ENCODE measurements at places on chromosomes 2 and 18.

DNA sequence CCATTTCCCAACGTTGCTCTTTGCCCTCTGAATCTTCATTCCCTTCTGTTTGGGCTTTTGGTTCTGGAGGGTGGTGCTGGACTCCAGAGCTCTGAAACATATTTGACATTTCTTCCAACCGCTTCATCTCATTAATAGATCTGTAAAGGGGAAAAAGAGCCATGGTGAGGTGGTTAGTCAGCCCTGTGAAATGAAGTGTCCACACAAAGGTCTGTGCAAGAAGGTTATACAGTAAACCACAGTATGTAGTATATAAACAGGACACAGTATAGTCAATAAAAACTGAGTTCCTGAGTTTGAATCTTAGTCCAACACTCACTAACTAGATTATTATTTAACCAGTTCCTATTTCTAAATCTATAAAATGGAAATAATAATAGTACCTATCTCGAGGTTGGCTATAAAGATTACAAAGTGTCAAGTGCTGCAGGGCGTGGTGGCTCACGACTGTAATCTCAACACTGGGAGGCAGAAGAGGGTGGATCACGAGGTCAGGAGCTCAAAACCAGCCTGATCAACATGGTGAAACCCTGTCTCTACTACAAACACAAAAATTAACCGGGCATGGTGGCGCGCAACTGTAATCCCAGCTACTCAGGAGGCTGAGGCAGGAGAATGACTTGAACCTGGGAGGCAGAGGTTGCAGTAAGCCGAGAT, 13.1 kb downstream of the STARD7 start:
- no peak for DNase-seq

- DNase-seq = peak; percentile 49
Observed at GRCh38 chr2:31324016-31324633, 90.2 kb downstream of the EHD3 start.

- DNase-seq = no peak
Observed at GRCh38 chr18:25322806-25323205, 29.2 kb downstream of the ZNF521 start.

GRCh38 chr2:154173164-154173563, 301.4 kb downstream of the GALNT13 start:
- no peak for DNase-seq

GRCh38 chr2:62363166-62363565, 142.8 kb downstream of the TMEM17 start:
- DNase-seq = peak; percentile 76

DNA sequence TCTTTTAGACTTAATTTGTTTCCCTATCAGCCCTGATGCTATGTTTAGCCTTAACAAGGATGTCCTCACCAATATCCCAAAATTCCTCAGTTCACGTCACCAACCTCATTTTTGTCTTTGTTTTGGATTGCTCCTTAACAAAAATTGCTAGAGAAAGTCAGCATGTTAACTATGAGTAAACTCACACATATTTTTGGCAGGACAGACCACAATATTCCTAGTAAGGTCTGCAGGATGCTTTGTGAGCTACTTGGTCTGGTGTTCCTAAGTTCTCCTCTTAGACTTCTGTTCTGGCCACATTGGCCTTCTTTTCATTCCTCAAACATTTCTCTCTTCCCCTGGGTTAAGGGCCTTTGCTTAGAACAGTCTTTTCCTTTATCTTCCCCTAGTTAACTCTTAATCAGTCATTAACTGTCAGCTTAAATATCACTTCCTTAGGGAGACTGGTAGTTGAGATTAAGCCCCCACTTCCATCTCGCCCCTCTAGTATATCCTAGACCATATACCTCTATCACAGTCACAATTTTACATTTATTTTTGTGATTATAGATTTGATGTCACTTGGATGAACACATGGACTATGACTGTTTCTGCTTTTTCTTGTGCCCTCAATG, 116.2 kb downstream of the ADCYAP1 start:
- no peak for DNase-seq

GRCh38 chr18:78860117-78860516, 119.5 kb upstream of the SALL3 start:
- no peak for DNase-seq

DNA sequence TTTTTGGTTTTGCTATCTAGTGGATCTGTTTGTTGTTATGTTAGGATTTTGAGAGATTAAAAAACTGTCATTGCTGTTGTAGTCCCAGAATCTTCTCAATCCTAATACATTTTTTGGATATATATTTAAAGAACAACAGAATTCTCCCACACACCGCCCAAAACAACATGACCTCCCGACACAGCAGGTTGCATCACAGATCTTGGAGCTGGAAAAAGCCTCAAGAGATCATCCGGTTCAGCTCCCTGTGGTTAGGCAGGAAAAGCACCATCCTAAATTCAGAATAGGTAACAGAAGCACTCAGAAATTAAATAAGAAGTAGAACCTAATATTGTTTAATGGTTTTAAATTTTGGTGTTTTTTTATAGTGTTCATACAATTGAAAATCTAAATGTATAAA, 251.4 kb upstream of the STON1 start:
- DNase-seq = no peak

DNA sequence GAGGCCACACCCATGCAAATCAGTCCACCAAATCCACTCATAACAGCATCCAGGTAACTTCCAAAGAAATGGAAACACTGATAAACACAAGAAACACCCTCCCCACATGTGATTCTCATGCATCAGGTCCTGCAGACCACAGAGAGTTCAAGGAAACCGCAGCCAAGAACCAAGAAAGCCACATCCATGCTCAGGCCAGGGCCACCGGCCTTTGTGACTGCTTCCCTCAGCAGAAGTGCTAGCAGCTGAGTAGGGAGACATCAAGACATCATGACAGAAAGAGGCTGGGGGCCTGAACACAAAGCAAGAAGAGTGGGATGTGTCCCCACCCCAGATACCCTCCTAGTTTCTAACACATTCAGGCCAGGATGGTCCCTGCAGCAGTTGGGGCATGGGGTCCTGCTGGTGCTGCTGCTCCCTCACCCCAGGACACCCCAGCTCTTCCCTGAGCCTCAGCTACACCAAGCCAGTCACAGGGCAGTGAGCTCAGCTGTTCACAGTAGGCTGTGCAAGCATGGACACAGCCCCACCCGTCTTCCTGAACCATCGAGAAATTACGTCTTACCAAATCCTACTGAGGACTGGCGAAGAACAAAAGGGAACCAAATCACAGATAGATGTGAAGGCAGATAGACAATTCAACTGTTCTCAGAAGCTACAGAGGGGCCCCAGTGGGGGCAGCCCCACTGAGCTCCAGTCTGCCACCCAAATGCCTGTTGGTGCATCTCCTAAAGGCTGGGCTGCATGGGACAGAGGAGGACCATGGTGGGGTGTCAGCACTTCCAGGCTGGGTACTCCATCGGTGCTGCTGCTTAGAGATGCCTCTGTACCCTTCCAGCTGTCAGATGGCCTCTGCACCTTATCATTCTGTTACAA, 60.9 kb downstream of the HDAC4 start:
- peak; percentile 52 for DNase-seq

- no peak for DNase-seq
Observed at GRCh38 chr2:146874260-146874658, 970.6 kb upstream of the ACVR2A start.

DNA sequence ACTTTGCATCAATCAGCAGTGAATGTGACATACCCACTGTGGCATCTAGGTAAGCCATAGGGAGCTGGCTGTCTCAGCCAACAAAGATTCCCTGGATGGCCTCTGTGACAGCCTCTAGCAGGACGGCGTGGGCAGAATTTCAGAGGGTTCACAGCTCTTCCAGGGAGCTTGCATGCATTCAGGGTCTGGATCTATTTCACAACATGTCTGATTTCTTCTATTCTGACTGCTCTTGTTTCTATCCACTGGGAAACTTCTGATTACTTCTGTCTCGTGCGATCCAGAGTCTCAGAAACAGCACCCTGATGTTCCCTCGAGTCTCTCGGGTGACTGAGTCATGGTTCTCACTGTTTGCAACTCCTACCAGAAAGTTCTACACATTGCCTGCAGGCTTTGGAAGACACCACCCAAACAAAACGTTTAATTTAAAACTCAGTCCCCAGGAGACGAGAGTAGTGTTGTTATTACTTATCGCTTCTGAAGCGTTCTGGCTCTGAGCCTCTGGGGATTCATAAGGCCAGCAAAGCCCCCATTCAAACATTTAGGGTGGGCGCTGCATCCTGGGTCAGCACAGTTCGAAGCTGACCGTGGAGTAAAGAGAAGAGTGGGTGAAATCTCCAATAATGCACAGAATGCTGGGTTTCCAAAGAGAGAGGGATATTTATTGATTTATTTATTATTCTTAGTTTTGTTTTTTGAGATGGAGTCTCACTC, 41.9 kb upstream of the ODC1 start:
- DNase-seq = no peak

GRCh38 chr2:28437149-28437835, 44.6 kb downstream of the FOSL2 start:
- DNase-seq = no peak

- no peak for DNase-seq
Observed at GRCh38 chr2:181792906-181793305, 98.6 kb upstream of the ITPRID2 start.

- peak; percentile 72 for DNase-seq
Observed at GRCh38 chr2:31170071-31170698, 31.9 kb upstream of the GALNT14 start.

GRCh38 chr18:49944663-49945062, 131.3 kb upstream of the ACAA2 start:
- DNase-seq = no peak

GRCh38 chr2:168156661-168157060, 90.7 kb downstream of the STK39 start:
- no peak for DNase-seq

DNA sequence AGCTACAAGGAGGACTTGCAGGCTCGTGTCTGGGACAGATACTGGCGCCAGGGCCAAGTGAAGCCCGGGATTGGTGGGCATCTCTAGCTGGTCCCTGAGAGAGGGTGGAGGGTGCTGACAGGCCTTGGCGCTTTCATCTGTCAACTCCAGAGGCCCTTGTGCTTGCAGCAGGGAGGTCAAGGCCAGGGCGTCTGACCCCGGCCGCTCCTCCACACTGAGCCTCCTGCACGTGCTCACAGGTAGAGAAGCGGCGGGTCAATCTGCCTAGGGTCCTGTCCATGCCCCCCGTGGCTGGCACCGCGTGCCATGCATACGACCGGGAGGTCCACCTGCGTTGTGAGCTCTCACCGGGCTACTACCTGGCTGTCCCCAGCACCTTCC, 9.5 kb downstream of the CAPN10 start:
- no peak for DNase-seq

DNA sequence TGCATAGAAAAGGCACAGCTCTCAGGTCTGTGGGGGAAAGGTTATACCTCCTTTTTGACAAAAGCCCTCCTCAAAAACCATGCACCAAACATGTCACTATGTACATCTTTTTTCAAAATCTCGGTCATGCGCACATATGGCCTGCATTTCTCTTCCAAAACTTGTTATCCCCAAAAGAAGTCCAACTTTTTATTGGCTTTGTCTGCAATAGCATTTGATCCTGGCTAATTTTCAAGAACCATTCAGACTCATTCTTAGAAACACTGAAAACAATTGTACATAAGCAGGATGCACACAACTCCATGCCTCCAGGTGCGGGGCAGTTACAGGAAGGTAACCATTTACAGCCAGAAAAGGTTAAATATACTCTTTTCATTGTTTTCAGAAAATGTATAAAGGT, 21.9 kb downstream of the SERTAD2 start:
- no peak for DNase-seq

GRCh38 chr2:232523682-232524597, 2.0 kb upstream of the CHRND start:
- DNase-seq = no peak

DNA sequence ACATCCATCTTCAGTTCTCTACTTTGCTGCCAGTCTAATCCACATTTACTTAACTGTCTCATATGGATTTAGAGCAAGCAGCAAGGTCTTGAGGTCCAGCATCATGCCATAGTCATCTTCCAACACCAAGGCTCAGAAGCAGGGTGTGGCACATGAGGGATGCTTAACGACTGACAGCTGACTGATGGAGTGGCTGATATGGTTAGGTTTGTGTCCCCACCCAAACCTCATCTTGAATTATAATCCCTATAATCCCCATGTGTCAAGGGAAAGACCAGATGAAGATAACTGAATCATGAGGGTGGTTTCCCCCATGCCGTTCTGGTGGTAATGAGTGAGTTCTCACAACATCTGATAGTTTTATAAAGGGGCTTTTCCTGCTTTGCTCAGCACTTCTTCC, 257.3 kb downstream of the NBAS start:
- DNase-seq = no peak

DNA sequence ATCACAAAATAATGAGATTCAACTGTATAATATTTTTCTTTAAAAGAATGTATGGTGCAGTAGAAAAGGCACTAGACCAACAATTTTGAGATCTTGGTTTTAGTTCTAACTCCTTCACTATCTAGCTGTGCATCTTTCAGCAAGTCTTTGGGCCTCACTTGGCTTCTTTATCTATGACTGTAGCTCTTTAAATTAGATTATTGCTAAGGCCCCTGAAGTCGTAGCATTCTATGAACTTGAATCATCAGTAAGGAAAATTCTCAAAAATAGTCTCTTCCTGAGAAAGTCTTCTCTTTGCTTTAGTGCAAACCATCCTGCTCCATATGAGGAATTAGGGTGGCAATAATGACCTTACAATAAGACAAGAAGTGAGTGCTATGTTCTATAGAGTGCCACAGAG, 140.4 kb downstream of the FTCDNL1 start:
- no peak for DNase-seq

GRCh38 chr18:30280861-30281470, 761.6 kb downstream of the DSC3 start:
- no peak for DNase-seq

- DNase-seq = peak; percentile 52
Observed at GRCh38 chr2:169141713-169142352, 72.5 kb downstream of the DHRS9 start.

DNA sequence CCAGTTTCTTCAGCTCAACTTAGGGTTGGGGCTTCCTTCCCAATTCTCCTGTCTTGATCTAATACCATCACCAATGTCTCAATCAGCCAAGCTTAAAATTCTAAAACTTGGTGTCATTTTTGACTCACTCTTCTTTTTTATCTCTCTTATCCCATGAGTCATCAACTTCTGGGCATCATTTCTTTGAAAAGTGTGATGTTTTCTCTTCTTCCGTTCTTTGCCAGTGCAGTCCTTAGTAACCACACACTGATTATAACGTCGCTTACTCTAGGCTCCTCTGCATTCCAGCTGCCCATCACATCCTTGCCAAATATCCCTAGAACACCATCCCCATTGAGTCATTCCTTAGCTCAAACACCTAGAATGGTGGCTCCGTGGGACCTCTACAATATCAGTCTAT, 27.4 kb upstream of the MRO start:
- no peak for DNase-seq

- peak; percentile 71 for DNase-seq
Observed at GRCh38 chr2:64283641-64284361, 139.6 kb upstream of the PELI1 start.

GRCh38 chr2:4873364-4873763, 818.8 kb upstream of the SOX11 start:
- DNase-seq = no peak

GRCh38 chr2:158773121-158773520, 22.0 kb upstream of the DAPL1 start:
- no peak for DNase-seq

- DNase-seq = no peak
Observed at GRCh38 chr2:235312571-235312970, 181.3 kb upstream of the AGAP1 start.

Data from GM10248 (cell line).